Stimulated activated CD4-positive, alpha-beta T cell treated with anti-CD3 and anti-CD28 coated beads, Interleukin-1b, Interleukin-23, amount 100 ng/mL, for 1 hour (primary cell): ENCODE measurements at places on chromosomes 16 and 17.

DNA sequence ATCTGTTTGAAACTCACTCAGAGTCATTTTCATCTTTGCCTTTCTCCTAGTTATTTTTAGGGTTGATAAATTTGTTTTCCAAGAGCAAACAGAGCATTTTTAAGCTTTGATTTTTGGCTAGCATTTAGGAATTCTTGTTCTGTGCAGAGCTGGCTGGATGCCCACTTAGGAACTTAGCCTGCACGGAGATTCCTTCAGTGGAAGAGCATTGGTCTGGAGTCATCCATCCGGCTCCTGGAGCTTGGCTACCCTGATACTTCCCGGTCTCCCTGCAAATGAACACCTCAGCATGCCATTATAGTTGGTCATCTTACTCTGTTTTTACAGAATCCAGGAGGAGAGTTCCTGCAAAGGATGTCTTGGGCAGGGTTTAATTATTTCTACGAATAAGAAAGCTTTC, 57.1 kb downstream of the SPECC1 start:
- DNase-seq, result no peak

DNA sequence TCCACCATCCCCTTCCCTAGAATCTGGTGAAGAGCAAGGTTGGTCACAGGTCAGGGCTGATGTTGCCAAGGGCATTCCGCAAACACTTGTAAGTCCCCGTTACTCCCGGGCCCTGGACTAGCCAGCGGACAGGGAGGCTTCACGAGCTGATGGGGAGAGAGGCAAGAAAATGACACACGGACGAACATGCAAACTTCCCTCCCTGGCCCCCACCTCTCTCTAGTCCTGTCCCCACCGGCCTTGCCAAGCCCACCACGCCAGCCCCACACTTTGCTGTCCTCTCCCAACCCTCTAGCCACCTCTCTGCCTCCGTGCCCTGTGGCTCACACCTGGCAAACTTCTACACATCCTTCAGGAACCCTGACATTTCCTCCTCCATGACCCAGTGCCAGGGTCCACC, 54.8 kb downstream of the RPH3AL start:
- no peak for DNase-seq

- no peak for DNase-seq
Observed at GRCh38 chr17:32693194-32693897, 183.6 kb downstream of the MYO1D start.

GRCh38 chr17:37847102-37847501, 77.1 kb upstream of the TBC1D3K start:
- no peak for DNase-seq

DNA sequence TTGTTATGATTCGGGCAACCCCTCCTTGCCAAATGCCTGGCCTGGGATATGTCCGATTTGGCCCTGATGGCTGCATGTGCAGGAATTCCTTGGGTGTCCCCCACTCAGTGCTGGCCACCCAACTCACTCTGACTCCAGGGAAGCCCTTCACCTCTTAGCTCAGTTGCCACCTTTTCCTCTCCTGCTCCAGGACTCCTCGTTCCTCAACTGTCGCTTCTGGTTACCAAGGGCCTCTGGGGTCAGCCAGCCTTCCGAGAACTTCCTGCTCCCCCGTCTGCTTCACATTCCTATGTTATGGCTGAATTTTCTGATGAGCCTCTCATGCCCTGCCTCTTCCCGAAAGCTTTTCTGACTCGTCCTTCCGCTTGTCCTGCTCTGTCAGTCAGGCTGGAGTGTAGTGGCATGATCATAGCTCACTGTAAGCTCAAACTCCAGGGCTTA, 63.5 kb downstream of the SPACA3 start:
- DNase-seq, result no peak

- DNase-seq, result no peak
Observed at GRCh38 chr16:64153718-64154117, 968.1 kb downstream of the CDH11 start.
